Umbilical cord (tissue), 2 donors: ENCODE measurements at places on chromosomes 13 and 19.

DNA sequence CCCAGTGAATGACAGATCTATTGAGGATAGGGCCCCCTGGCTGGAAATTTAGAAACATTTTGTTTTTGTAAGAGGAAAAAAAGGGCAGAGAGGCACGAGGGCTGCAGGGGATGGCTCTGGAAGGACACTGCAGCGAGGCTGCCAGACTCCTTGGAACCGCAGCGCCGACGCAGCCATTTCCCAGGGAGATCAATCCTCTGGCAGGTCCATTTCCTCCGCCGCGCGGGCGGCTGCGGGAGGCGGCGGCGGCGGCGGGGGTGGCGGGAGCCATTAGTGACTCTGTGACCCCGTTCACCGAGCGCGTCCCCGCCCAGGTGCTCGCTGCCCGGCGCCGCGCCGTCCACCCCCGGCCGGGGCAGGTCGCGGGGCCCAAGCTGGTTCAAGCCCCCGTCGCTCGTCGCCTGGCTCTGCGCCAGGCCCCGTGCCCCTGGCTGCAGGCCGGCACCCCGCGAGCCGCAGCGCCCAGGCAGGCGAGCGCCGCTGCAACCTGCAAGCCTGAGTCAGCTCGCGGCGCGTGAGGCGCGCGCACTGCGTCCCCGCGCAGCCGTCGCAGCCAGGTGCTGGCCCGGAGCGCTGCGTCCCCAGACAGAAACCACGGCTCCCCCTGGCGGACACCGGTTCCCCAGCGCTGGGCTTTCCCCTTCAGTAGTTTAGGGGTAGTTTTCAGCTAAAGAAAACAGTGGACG lies 192.6 kb downstream of the KATNAL1 start:
- peak; percentile 77 for DNase-seq

DNA sequence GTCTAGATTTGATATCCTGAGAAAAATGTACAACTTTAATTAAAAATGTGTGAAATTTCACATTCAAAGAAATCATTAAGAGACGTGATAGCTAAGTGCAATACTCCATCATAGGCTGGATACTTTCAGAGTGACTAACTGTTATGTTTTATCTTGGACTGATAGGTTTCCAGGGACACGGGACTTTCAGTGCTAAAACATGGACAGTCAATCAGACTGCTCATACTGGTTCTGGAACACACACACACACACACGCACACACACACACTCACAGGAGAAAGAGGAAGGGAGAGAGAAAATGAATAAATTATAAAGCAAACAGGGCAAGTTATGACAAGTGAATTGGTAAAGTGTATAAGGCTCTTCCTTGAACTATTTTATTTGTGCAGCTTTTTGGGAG lies 955.9 kb downstream of the SLITRK5 start:
- no peak for DNase-seq

DNA sequence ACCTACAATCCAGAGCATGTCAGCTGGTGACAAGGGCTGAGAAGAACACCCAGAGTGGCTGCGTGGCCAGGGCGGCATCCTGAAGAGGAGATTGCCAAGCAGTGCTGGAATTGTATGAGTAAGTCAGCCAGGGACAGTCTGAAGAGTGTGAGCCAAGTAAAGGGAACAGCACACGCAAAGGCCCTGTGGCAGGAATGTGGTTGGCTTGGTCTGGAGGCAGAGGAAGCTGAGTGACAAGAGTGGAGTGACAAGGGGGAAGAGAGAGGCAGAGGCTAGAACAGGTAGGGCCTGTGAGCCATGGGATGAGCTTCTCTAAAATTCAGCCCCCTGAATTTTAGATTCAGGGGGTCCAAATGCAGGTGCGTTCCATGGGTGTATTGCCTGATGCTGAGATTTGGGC lies 53.7 kb upstream of the UQCRFS1 start:
- DNase-seq: no peak

- peak; percentile 78 for DNase-seq
Measured at GRCh38 chr13:52383366-52383765, 22.6 kb downstream of the THSD1 start.

DNA sequence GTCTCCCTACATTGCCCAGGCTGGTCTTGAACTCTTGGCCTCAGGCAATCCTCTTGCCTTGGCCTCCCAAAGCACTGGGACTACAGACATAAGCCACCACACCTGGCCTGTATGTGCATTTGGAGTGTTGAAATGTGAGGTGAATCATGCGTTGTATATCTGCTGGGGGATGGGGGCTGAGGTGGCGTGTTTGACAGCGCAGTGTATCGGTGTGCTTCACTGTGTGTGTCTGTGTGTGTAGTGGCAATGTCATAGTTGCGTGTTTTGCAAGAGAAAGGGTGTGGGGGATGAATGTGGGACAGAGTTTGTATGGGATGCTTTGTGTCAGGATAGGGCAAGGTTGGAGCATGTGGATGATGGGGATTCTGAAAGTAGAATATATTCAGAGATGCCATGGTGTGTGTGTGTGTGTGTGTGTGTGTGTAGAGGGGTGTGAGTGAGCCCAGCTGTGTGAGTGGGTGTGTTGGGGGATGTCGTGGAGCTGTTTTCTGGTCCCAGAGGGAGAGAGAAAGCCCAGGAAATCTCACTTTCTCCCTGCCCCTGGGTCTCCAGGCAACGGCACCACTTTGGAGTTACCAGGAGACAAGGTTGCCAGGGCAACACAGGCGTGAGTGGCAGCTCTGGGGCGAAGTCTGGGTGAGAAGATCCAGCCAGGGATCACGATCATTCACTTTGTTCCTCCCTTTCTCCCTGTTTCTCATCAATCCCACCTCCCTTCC lies 1.1 kb upstream of the SWSAP1 start:
- peak; percentile 74 for DNase-seq

- no peak for DNase-seq
Measured at GRCh38 chr13:95896301-95896700, 156.9 kb downstream of the UGGT2 start.

GRCh38 chr19:4597278-4597974 lies 37.9 kb upstream of the SEMA6B start:
- no peak for DNase-seq

- DNase-seq: no peak
Measured at GRCh38 chr19:31427857-31428256, 78.6 kb upstream of the TSHZ3 start.

DNA sequence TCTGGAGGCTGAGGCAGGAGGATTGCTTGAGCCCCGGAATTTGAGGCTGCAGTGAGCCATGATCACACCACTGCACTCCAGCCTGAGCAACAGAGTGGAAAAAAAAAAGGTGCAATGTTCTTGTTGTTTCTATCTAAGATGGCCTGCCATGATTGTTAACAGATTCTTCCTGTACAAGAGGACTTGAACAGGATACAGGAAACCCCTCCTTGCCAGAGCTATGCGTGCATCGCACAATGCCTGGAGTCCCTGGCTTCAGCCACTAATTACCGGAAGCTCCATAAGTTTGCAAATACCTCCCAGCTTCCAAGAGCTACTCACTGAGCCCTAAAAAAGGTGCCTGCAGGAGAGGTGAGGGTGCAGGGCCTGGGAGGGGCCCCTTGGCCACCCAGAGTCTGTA lies 13.1 kb upstream of the HIF3A start:
- no peak for DNase-seq

DNA sequence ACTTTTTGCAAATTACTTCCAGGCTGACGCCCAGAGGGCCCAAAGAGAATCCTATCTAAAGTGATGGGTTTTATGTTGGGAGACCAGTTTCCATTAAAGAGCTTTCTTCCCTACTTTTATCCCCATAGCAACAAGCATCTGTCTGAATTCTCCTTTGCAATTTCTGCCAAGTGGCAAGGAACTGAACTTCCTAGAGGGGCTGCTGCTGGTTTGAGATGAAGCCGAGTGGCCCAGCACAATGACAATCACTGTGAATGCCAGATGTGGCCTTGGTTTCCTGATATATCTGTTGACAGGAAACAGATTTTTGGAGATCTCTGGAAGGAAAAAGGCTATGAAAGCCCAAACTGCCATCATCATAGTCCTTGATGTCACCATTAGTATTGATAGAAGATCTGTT lies 198.6 kb downstream of the OXGR1 start:
- DNase-seq: no peak

DNA sequence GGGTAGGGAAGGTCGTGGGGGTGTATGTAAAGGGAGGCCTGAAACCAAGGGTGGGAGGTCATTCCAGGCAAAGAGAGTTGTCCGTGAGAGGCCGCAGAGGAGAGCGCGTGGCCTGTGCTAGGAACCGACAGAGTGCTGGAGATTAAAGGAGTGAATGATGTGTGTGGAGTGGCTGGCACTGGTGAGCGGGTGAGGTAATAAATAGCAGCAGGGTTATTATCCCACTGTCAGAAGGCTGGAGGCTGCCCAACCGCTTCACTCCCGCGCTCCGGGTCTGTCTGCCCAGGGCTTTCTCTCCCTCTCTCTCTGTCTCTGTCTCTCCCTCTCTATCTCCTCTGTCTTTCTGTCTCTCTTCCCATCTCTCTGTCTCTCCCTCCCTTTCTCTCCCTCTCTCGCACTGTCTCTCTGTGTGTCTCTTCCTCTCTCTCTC lies 17.4 kb downstream of the ZNF579 start:
- peak; percentile 78 for DNase-seq
